Neural cell (in vitro differentiated cells): ENCODE measurements at places on chromosomes 2 and 18. TPM values are rescaled to one million over a fixed set of nuclear protein-coding genes. Genes with fewer than 3 reads are reported as not detected.

The REEP1 gene
- polyA plus RNA-seq, result 111 and 121 TPM in 2 replicates

The DSC2 gene
- 14.5 and 16.3 TPM in 2 replicates for polyA plus RNA-seq

The SLC9A2 gene
- polyA plus RNA-seq, result 0.09 and 0.26 TPM in 2 replicates

The FEV gene
- polyA plus RNA-seq, result not detected in 2 replicates

The CACNB4 gene
- polyA plus RNA-seq, result 29.0 and 31.1 TPM in 2 replicates

The MEP1B gene
- polyA plus RNA-seq, result not detected in 2 replicates

The SERPINB11 gene
- not detected in 2 replicates for polyA plus RNA-seq

The DLGAP1 gene
- polyA plus RNA-seq, result 4.0 and 4.5 TPM in 2 replicates

The SPATA3 gene
- not detected in 2 replicates for polyA plus RNA-seq

The GPR39 gene
- 0.90 and 1.1 TPM in 2 replicates for polyA plus RNA-seq

The FBXO41 gene
- 6.0 and 6.7 TPM in 2 replicates for polyA plus RNA-seq

The NGEF gene
- polyA plus RNA-seq, result 5.2 and 5.7 TPM in 2 replicates

The TDRD15 gene
- polyA plus RNA-seq, result not detected in 2 replicates

The MTX2 gene
- polyA plus RNA-seq, result 99.0 and 128 TPM in 2 replicates

The OTOS gene
- not detected in 2 replicates for polyA plus RNA-seq

The DLX1 gene
- polyA plus RNA-seq, result 67.3 and 83.1 TPM in 2 replicates

The ILKAP gene
- 78.5 and 82.6 TPM in 2 replicates for polyA plus RNA-seq

The PPP4R3B gene
- 55.8 and 58.4 TPM in 2 replicates for polyA plus RNA-seq

The ACMSD gene
- not detected in 2 replicates for polyA plus RNA-seq

The SCN3A gene
- polyA plus RNA-seq, result 153 and 161 TPM in 2 replicates

The SCN1A gene
- 1.0 and 1.4 TPM in 2 replicates for polyA plus RNA-seq

The RIT2 gene
- 1.1 and 2.3 TPM in 2 replicates for polyA plus RNA-seq

The CYRIA gene
- polyA plus RNA-seq, result 64.0 and 67.0 TPM in 2 replicates

The ARPC2 gene
- 144 and 167 TPM in 2 replicates for polyA plus RNA-seq

The DSG1 gene
- polyA plus RNA-seq, result not detected in 2 replicates

The GIGYF2 gene
- 39.6 and 52.6 TPM in 2 replicates for polyA plus RNA-seq

The IL36G gene
- polyA plus RNA-seq, result not detected in 2 replicates

The CENPA gene
- 0.54 and 2.1 TPM in 2 replicates for polyA plus RNA-seq

The PSMA8 gene
- not detected in 2 replicates for polyA plus RNA-seq

The BMP10 gene
- not detected in 2 replicates for polyA plus RNA-seq

The RNU2-63P gene
- not detected in 2 replicates for polyA plus RNA-seq

The CD226 gene
- polyA plus RNA-seq, result 0.11 and 2.5 TPM in 2 replicates

The CXCR1 gene
- polyA plus RNA-seq, result not detected in 2 replicates

The ECEL1 gene
- 60.9 and 75.6 TPM in 2 replicates for polyA plus RNA-seq

The RAB27B gene
- polyA plus RNA-seq, result 37.3 and 53.4 TPM in 2 replicates

The MLPH gene
- polyA plus RNA-seq, result not detected in 2 replicates

The ZSWIM2 gene
- 0.86 TPM in 1 of 2 replicates, not detected in the other for polyA plus RNA-seq

The SLC38A11 gene
- polyA plus RNA-seq, result not detected in 2 replicates

The KCNF1 gene
- polyA plus RNA-seq, result 11.4 and 12.9 TPM in 2 replicates

The PKDCC gene
- 37.4 and 50.3 TPM in 2 replicates for polyA plus RNA-seq

The DSEL gene
- 31.2 and 33.6 TPM in 2 replicates for polyA plus RNA-seq

The ANO7 gene
- polyA plus RNA-seq, result not detected in 2 replicates

The TUBA3E gene
- not detected in 2 replicates for polyA plus RNA-seq

The GALNT13 gene
- 10.9 and 12.4 TPM in 2 replicates for polyA plus RNA-seq

The PEX13 gene
- polyA plus RNA-seq, result 91.3 and 95.6 TPM in 2 replicates
